SK-N-SH (cell line): ENCODE measurements at places on chromosomes 4 and X.

- no peak for DNase-seq
Measured at GRCh38 chr4:81684352-81684751, 212.6 kb upstream of the RASGEF1B start.

- no peak for DNase-seq
Measured at GRCh38 chrX:4450177-4450576, 736.7 kb upstream of the PRKX start.

GRCh38 chr4:139316733-139317132, 14.5 kb upstream of the NDUFC1 start:
- no peak for DNase-seq

GRCh38 chrX:109716431-109717028, 16.5 kb downstream of the ACSL4 start:
- no peak for DNase-seq

DNA sequence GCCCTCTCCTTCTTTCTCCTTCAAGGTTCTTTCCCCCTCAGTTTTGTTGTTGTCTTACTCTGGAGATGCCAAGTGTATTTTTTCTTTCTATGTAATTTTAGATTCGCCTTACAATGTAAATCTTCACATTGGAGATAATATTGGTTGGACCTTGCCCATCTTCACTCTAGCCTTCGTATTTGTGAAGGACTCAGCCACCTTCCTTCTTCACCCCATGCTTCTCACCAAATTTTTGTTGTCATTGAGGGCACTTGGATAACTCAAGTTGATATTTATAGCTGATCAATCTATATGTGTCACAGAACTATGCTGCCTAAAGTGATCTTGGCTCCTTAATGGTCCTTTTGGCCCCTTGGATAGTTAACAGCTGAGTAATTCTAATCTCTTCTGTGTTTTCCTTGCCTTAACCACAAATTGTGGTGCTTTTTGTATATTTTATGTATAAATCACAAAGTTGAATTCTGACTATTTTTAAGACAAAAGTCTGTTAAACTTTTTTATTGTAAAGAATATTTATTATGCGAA, 6.5 kb downstream of the SPRY1 start:
- no peak for DNase-seq

- no peak for DNase-seq
Measured at GRCh38 chr4:80136270-80136669, 61.0 kb upstream of the PRDM8 start.

DNA sequence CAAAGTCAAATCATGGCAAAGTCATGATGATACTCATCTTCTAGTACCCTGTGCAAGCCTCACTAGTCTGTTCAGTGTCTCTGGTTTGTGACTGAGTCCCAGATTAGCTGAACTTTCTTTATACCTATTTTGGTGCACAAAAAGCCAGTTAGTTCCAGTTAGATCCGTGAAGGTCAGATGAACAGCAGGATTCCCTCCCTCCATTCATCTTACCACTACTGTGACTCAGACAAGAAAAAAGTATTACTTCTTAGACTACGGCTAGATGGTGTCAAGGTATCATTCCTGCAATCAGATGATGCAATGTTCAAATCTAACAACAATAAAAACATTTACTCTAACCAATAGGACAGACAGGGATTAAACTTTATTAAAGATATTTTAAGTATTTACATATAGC, 30.4 kb downstream of the ARHGEF6 start:
- no peak for DNase-seq

GRCh38 chr4:52576961-52577623, 82.0 kb downstream of the USP46 start:
- no peak for DNase-seq

- DNase-seq: no peak
Measured at GRCh38 chr4:187181054-187181453, 457.4 kb upstream of the FAT1 start.

- DNase-seq: no peak
Measured at GRCh38 chrX:75151827-75152592, 4.1 kb downstream of the ABCB7 start.

GRCh38 chrX:9257718-9258420, 207.0 kb upstream of the TBL1X start:
- DNase-seq: no peak

- no peak for DNase-seq
Measured at GRCh38 chr4:26899991-26900390, 39.4 kb downstream of the STIM2 start.

DNA sequence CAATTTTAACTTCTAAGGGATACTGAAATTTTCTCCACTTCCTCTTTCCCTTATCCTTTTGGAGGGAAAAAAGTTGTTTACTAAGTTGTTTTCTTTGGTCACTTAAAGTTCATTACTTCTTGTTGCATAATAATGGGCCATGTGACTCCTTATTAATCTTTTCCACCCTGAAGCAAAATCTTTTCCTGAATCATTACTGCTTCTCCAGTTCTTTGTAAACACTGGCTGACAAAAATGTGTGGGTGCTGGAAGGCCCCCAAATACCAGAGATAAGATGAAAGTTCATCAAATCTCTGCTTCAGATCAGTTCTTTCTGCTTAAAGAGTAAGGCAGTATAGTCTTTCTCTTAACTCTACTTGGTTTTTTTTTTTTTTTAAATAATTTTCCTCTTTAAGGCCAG, 108.9 kb upstream of the NHS start:
- no peak for DNase-seq

- no peak for DNase-seq
Measured at GRCh38 chr4:110850461-110851442, 227.9 kb upstream of the PITX2 start.

DNA sequence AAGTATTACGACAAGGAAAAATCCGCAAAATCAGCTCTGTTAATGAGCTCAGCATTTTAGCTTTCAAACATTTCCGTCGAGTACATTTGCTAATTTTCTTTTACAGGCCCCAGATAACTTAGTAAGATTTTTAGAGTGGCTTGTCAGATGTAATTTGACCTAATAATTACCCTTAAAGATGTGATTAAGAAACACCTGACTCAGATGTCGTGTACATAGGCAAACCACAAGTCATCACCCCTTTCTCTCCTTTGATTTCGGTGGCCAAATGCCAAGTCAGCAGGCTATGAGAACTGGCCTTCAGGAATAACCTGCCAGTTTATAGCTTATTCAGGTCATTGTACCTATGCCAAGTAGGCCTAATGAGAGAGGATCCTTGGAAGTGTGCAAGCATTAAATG, 369.6 kb downstream of the PCDH7 start:
- no peak for DNase-seq

GRCh38 chr4:1203026-1203616, 30.7 kb upstream of the SPON2 start:
- DNase-seq: peak; percentile 16

GRCh38 chr4:150944660-150945059, 70.4 kb downstream of the LRBA start:
- no peak for DNase-seq

DNA sequence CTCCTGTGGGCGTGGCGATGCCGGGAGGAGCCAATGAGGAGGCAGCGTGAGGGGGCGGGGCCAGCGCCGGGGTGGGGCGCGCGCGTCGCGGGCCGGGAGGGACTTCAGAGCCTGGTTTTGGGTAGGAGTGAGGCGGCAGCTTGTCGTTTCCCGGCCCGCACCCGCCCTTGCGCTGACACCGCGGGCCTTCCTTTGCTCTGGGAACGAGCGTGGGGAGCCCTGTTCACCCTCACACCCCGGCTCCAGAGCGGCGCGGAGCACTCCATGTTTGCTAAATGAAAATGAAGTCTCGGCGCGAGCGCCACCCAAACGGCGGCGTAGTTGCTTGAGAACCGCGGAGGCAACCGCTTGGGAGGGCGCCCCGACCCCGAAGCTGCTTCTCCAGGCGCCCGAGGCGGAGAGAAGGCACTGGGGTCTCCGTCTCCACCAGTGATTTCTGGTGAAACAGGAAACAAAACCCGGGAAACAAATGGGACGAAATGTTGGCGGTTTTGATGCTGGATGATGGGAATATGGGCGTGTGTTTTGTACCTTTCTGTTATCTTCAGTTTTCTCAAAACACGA, 497 bp upstream of the GRPEL1 start:
- DNase-seq: no peak

DNA sequence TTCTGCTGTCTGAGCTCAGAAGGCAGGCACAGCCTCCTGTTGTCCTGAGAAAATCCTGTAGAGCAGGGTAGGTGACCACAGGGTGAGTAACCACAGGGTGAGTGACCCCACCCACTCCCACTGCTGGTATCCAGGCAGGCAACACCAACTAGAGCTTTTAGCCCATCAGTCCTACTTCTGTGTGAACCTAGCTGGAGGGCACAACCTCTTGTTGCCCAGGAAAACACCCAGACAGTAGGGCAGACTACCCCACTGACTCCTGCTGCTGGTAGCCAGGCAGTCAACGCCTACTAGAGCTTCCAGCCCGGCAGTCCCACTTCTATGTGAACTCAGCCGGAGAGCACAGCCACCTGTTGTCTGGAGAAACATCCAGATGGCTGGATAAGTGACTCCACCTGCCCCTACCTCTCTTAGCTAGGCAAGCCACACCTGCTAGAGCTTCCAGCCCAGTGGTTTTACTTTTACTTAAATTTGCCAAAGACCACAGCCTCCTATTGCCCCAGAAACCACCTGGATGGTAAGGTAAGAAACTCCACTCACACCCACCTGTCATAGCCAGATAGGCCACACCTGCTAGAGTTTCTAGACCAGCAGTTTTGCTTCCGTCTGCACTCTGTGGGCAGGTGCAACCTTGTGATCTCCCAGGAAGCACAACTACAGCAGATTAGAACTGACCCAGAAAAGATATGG, 371.6 kb downstream of the INPP4B start:
- no peak for DNase-seq

- DNase-seq: no peak
Measured at GRCh38 chr4:24671849-24672248, 87.5 kb upstream of the DHX15 start.

GRCh38 chrX:21996872-21997455, 35.2 kb upstream of the PHEX start:
- DNase-seq: no peak

GRCh38 chr4:187999406-187999932, 3.9 kb downstream of the ZFP42 start:
- no peak for DNase-seq

- DNase-seq: no peak
Measured at GRCh38 chrX:150574559-150575418, 6.4 kb downstream of the MTM1 start.

GRCh38 chrX:68249903-68250302, 183.4 kb downstream of the OPHN1 start:
- DNase-seq: no peak

GRCh38 chr4:8905773-8906667, 34.4 kb upstream of the HMX1 start:
- peak; percentile 14 for DNase-seq

DNA sequence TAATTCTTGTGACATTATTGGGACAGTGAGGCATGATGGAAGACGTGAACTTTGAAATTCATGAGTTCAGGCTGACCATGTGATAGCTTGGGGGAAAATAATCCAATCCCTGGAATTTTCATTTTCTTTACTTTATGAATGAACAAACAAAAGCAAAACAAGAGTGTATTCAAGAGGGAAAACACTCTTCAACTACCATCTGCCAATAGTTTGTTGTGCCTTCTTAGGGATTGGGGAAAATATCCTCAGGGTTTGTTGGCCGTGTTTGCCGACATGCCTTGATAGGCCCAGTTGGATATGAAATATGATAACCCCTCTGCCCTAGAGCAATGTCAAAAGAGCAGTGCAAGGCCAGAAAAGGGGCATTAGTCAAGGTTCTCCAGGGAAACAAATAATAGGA, 80.8 kb upstream of the CLNK start:
- DNase-seq: no peak

DNA sequence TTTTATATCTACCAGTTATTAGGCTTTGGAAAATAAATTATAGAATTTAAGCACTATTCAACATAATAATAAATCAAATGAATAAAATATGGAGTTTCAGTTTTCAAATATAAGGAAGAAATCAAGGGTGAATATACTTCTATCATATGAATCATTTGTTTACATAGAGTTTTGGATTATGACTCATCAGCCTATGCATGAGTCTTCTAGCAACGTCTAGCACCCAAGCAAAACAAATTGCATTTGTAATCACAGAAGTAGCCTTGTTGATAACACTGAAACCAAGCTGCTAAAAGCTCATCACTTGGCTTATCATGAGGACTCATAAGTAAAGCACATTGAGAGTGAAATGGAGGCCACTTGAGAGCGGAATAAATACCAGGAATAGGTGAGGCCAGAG, 434.6 kb downstream of the PCDH11X start:
- no peak for DNase-seq

GRCh38 chr4:147658501-147658900, 25.5 kb downstream of the PRMT9 start:
- no peak for DNase-seq

GRCh38 chrX:148035380-148035779, 54.2 kb downstream of the FMR1NB start:
- no peak for DNase-seq
